ENCODE measurements at places on chromosomes 5 and 9.

DNA sequence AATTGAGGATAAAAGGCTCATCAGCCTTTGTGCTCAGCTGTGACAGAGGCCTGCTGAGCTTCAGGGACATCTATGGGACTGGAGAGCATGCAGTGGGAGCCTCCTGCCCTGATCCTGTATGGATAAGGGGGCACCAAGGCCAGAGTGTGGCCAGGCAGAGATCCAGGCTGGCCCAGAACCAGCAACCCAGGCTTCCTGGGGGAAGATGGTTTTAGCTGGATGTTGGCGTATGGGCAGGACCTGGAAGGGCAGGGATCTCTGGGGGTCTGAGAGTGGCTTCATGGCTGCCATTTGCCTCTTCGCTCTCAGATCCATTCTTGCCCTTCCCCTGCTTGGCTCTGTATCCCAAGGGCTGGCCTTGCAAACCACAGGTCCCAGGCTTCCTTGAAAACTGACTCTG is 169.9 kb downstream of the MACROH2A1 start:
- no peak for DNase-seq

GRCh38 chr5:74192606-74193299 is 447.8 kb downstream of the ENC1 start:
- DNase-seq, result no peak

GRCh38 chr5:154540600-154540999 is 62.6 kb upstream of the HAND1 start:
- no peak for DNase-seq

- no peak for DNase-seq
Measured at GRCh38 chr9:130237763-130238524, 27.6 kb upstream of the HMCN2 start.

DNA sequence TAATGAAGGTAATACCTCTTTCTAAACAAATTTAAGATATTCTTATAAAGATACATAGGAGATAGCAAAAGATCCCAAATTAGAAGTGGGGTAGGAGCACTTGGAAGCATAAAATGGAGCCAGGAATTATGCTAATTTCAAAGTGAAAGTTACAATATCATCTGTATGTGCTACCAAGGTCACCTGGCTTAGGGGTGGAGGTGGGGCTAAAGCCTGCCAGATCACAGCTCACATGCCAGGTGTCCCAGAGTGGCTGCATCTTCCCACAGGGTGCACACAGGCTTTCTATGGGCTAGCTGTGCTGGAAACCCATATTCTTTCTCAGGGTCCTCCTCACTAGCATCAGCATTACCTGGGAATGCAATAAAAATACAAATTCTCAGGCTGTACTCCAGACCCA is 118.2 kb upstream of the TXNDC8 start:
- no peak for DNase-seq

DNA sequence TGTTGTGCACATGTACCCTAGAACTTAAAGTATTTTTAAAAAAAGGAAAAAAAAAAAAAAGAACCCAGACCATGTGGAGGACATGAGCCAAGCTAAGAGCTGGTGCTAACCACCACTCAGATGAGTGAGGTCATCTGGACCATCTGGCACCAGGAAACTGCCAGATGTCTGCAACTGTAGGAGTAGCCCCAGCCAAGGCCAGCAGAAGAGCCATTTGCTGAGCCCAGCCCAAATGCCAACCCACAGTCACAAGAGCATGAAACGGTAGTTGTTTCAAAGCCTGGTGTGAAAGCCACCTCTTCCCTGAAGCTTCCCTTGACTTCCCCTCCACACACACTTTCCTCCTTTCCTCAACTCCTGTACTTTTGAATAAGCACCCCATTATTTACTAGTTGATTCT is 69.2 kb upstream of the FCN1 start:
- no peak for DNase-seq

- no peak for DNase-seq
Measured at GRCh38 chr5:131288328-131288727, 24.5 kb downstream of the CDC42SE2 start.

DNA sequence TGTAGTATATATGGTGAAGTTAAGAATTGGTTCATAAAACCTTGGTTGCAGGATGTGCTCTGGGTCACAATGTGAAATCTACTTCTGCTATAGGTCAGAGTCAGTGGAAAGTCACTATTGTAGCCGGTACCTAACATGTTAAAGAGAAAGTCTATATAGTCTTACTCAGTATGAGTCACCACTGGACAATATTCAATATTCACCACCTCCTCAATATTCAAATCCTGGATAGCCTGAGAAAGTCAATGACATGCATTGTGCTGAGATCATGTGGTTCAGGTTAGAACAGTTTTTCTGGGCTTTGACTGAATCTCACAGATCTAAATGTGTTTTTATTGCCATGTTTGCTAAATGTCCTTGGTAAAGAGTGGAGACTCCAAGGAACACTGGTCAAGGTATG is 108.8 kb downstream of the HMHB1 start:
- DNase-seq, result no peak

DNA sequence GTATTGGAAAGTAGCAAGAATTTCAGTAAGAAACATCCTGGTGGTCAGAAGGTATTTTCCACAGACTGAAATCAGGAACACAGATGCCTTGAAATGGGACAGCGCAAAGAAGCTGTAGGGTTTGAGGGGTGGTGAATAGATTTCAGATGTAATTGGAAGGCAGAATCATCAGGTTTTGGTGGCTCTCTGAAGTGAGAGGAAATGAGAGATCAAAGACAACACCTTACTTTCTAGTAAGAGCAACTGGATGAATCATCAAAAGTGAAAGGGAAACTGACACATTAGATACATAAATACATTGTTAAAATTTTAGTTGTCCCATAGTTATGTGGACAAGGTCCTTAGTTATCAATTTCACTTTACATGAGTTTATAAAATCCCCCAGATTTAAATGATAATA is 188.2 kb upstream of the SLC27A6 start:
- no peak for DNase-seq

- DNase-seq, result no peak
Measured at GRCh38 chr5:92548346-92548745, 1032.7 kb downstream of the NR2F1-AS1 start.
